ENCODE measurements at places on chromosomes 5 and 9. TPM values are rescaled to one million over a fixed set of nuclear protein-coding genes. Genes with fewer than 3 reads are reported as not detected.

Gene MORN5
- total RNA-seq: not detected

Gene CATSPER3
- total RNA-seq: 0.39 TPM

Gene PLCXD3
- not detected for total RNA-seq

Gene GFI1B
- total RNA-seq: not detected

Gene DPH7
- total RNA-seq: 25.8 TPM

Gene AGXT2
- total RNA-seq: not detected

Gene LARP1
- total RNA-seq: 272 TPM

Gene PCDHGA11
- total RNA-seq: 1.3 TPM

Gene UBE2QL1
- total RNA-seq: 0.17 TPM

Gene SETD9
- 8.5 TPM for total RNA-seq

Gene PRSS3
- total RNA-seq: not detected

Gene LCN1
- total RNA-seq: 0.60 TPM

Gene TAF11L10
- total RNA-seq: not detected

Gene TAF1L
- not detected for total RNA-seq

Gene ZNF879
- total RNA-seq: 2.9 TPM

Gene F2RL2
- total RNA-seq: 7.9 TPM

Gene EPB41L4A
- total RNA-seq: 3.9 TPM

Gene ARHGEF39
- total RNA-seq: 0.85 TPM

Gene PCDHGB7
- 5.4 TPM for total RNA-seq

Gene PLPP7
- total RNA-seq: 1.1 TPM

Gene KIF27
- 4.4 TPM for total RNA-seq

Gene RNF145
- total RNA-seq: 83.9 TPM

Gene AK8
- total RNA-seq: 1.5 TPM

Gene PCDH12
- total RNA-seq: 0.02 TPM

Gene TPM2
- total RNA-seq: 2,023 TPM

Gene NUTM2F
- not detected for total RNA-seq

Gene PCDHB2
- total RNA-seq: 90.1 TPM

Gene SOX30
- not detected for total RNA-seq

Gene ZNF883
- 4.5 TPM for total RNA-seq

Gene PDCD1LG2
- total RNA-seq: 1.1 TPM

Gene IGFBPL1
- 2.8 TPM for total RNA-seq

Gene GDF9
- total RNA-seq: 0.29 TPM

Gene ZNF300
- 4.0 TPM for total RNA-seq

Gene SPATA31A3
- total RNA-seq: not detected

Gene HNRNPK
- total RNA-seq: 392 TPM

Gene ANKRD55
- not detected for total RNA-seq

Gene GABRA6
- total RNA-seq: not detected

Gene C9orf50
- total RNA-seq: 0.39 TPM

Gene LTC4S
- total RNA-seq: 1.7 TPM

Gene PCDHA6
- total RNA-seq: 23.5 TPM

Gene STK32A
- total RNA-seq: 0.31 TPM

Gene PRUNE2
- 11.4 TPM for total RNA-seq

Gene PCDHA1
- not detected for total RNA-seq

Gene GPX3
- total RNA-seq: 4.9 TPM

Gene NDUFAF2
- total RNA-seq: 32.9 TPM

Gene CARTPT
- total RNA-seq: not detected

Gene CA9
- 3.6 TPM for total RNA-seq

Gene TCERG1
- 50.2 TPM for total RNA-seq
